ENCODE measurements at places on chromosomes 12 and 14.

- ATAC-seq = no peak
These were observed 2.1 kb upstream of the LGALS3 start for GRCh38 chr14:55126932-55127459.

DNA sequence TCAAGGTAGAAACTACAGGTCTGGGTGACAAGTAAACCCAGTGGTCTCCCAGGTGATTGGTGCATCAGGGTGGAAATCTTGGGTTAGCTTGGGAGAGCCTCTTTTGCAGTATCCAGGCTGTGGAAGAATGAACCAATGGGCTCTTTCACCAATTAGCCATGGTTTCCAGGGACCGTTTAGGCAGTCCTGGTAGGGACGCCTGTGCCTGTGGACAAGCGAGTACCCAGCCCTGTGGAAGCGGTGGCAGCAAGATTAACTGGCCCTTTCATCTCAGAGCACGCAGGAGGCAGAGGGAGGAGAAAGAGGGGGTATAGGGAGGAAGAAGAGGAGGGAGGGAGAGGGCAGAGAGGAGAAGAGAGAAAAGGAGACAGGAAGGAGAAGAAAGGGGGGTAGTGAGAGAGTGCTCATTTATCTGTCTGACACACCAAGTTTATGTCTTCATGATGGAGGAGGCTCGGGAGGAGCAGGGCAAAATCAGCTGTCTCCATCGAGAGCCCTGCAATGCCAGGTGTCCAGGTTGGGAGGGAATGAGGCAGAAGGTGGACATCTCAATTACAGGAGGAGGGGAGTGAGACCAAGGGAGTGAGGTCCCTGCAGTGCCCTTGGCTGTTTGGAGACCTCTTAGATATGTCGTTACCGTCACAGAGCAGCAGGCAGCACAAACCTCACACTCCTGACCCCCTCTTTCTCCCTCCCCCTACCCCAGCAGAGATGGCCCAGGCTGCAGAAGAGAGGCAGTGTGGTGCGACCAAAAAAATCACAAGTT, 4.6 kb upstream of the ZDHHC22 start:
- ATAC-seq = no peak

GRCh38 chr14:74904635-74905503, 18.2 kb downstream of the RPS6KL1 start:
- no peak for ATAC-seq

GRCh38 chr14:85811340-85811739, 281.4 kb downstream of the FLRT2 start:
- ATAC-seq = no peak

DNA sequence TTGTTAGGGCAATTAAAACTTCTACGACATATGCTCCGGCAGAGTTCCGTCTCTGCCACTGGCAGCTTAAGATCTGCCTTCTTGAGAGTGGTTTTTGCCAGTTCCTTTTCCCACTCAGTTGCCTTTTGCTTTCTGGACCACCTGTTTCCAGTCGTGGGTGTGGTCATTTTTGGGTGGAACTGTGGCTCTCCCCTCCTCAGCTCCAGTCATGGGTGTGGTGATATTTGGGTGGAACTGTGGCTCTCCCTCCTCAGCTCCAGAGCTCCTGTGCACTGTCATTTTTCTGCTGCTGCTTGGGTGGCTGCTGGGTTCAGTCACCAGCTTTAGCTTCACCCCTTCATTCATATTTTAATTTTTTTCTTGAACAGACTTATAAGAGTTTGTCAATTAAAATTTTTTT, 25.3 kb downstream of the WDR20 start:
- ATAC-seq = no peak

- no peak for ATAC-seq
These were observed 895.8 kb downstream of the RPS29 start for GRCh38 chr14:48690349-48690748.

GRCh38 chr14:81385886-81386285, 14.2 kb downstream of the STON2 start:
- ATAC-seq = no peak

DNA sequence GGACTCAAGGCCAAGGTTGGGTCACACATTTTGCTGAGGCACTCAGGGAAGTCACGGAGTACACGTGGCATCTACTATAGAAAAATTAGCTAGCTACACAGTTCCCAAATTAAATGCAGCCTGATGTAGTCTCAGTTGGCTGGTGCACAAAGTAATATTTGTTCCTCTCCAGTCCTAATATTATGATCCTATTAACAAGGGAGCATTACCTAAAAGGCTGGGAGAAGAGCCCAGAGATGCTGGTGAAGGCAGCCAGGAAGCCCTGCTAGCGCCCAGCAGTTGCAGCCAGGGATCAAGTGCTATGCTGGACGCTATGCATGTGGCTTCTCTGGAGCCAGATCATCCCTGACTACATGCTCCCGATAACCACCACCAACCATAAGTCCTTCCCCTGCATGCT, 88.0 kb upstream of the GSC start:
- ATAC-seq = no peak

- peak; percentile 66 for ATAC-seq
These were observed 979 bp downstream of the DDX54 start for GRCh38 chr12:113184098-113184899.

- ATAC-seq = no peak
These were observed 390.7 kb downstream of the C12orf75 start for GRCh38 chr12:105721051-105721825.

- ATAC-seq = no peak
These were observed 13.3 kb upstream of the C12orf75 start for GRCh38 chr12:105316931-105317852.

DNA sequence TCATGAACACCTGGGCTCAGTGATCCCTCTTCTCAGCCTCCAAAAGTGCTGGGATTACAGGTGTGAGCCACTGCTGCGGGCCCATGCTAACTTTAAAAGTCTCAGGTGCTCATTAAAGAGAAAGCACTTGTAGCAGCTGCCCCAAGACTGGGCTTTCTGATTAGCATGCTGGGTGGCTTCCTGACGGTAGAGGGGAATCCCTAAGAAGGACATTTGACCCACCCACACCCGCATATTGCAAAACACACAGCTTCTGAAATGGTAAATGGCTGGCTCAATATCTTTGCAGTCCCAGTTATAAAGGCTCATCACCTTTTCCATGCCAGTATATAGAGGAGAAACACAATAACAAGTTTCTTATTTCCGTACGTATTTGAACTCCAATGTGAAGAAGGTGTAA, 19.3 kb upstream of the BICD1 start:
- ATAC-seq = no peak

DNA sequence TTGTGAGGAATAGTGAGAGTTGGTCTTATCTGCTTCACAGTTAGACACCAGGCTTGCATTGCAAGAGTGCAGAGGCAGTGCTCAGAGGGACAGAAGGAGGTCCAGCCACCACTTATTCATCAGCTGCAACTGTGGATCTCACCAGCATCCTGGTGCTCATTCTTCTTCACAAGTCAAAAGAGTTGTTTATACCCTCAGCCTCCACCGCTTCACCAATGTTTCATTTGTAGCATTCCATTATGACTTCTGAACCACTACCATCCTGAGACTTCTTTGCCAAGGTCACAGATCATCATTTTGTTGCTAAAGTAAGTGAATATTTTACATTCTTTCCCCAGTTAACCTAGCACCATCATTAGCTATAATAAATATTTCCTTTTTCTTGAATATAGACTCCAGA, 230.5 kb upstream of the KITLG start:
- ATAC-seq = no peak

- ATAC-seq = no peak
These were observed 154.9 kb downstream of the C12orf75 start for GRCh38 chr12:105485321-105485910.

- ATAC-seq = no peak
These were observed 7.8 kb downstream of the ATN1 start for GRCh38 chr12:6935371-6936193.

DNA sequence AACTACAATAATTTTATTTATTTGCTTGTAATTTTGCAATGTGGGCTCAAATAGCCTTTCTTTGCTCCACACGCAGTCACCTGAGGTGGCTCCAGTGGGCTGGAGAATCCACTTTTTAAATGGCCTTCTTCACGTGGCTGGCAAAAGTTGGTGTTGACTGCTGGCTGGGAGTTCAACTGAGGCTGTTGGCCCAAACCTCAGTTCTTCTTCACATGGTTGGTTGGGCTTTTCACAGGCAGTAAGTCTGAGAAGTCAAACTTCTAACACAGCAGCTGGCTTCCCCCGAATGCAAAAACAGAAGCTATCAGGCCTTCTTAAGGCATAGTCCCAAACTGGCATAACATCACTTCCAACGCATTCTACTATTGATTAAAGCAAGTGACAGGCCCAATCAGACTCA, 2.1 kb upstream of the OXA1L start:
- no peak for ATAC-seq

DNA sequence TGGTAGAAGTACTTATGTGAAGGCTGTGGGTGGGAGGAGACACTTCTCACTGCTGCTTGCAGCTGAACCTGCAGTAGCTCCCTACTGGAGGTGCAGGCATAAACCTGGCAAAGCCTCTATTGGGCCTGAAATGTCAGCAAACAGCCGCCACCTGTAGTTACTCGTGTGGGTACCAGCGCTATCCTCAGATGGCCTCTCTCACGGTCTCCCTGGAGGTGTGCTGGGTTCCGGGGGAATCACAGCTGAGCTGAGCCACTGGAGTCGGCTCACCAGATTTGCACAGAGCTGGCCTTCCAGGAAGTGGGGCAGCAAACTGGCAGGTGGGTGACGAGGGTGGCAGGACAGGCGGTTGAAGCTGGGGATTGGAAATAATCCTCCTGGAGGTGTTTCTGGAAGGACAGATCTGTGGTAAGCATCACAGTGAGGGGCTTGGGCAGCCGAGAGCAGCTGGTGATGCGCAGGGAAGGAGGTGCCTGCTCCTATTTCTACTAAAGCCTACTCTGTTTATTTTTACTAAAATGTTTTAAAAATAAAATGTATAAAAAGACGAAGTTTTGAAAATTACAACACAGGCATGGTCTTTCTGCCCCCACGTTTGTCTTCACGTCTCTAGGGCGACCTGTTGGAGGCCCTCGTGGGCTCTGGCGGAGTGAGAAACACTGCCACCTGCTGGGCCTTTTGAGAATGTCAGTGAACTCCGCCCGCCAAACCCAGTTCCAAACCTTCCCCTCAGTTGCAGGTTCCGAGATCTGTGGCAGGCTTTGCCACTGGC, 67.8 kb upstream of the PLEKHG3 start:
- peak; percentile 81 for ATAC-seq

- ATAC-seq = peak; percentile 48
These were observed 624 bp downstream of the RIN3 start for GRCh38 chr14:92513966-92514843.

- ATAC-seq = no peak
These were observed 37.5 kb upstream of the MIS18BP1 start for GRCh38 chr14:45290547-45290946.

- ATAC-seq = no peak
These were observed 7.4 kb upstream of the GCH1 start for GRCh38 chr14:54909817-54910558.

- ATAC-seq = no peak
These were observed 24.6 kb downstream of the P2RX2 start for GRCh38 chr12:132642846-132643835.

DNA sequence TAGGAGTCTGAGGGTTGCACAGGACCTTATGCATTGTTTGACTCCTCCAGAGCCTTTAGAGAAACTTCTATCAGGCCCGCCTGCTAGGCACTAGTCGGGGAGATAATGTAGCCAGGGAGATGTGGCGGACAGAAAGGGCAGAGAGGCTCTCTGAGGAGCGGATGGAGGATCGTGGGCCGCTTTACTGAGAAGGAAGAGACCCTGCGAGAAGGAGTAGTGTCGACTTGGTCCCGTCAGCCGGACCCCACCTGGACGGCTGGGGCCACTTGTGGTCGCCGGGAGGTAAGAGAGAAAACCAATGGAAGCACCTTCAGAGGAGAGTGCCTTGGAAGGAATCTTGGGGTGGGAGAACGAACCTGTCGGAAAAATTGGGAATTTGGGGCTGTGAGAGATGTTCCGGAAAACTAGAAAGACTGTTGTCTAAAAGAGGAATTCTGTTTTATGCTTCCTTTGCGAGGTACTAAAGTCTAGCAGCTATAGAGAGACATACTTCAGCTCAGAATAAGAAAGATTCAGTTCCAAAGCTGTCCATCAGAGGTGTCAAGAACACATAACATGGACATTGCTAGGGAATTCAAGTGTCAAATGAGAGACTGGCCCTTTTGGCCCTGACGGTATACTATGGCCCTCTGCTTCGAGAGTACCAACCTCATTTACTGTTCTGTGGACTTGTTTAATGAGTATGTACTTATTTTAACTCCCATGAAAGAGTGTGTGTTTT, 660 bp upstream of the MCRS1 start:
- peak; percentile 11 for ATAC-seq

DNA sequence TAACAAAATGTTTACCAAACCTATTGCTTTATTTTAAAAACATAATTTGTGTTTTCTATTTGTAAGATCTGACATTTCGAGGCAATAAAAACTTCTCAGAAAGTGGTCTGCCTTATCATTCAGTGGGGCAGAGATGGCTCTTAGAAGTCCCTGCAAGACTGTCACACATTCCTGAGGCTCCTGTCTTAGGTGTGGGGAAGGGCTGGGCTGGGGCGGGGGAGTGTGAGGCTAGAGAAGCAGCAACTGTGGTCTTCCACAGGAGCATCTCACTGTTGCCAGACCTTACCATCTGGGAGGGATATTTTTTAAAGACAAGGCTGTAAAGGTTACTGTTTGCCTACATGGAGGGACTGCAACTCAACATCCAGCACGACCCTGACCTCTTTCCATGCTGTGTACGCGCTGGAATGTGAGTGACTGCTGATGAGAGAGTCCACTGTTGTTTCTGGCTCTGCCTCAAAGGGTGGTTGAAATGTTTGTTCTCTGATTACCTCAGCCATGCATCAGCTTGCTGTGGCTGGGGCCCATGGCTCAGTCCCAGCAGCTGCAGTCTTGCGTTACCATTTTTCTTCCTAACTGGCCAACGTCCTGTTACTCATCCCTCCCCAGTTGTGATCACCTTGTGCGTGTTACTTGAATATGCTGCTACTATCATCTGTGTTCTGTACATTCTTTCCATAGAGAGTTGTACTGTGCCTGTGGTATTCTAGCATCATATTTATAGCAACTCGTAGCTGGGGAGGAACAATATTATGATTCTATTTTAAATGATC, 12.4 kb downstream of the ERG28 start:
- ATAC-seq = no peak

- no peak for ATAC-seq
These were observed 28.8 kb upstream of the HIGD1C start for GRCh38 chr12:50923361-50924130.

GRCh38 chr14:59247801-59248584, 59.5 kb downstream of the DAAM1 start:
- no peak for ATAC-seq

DNA sequence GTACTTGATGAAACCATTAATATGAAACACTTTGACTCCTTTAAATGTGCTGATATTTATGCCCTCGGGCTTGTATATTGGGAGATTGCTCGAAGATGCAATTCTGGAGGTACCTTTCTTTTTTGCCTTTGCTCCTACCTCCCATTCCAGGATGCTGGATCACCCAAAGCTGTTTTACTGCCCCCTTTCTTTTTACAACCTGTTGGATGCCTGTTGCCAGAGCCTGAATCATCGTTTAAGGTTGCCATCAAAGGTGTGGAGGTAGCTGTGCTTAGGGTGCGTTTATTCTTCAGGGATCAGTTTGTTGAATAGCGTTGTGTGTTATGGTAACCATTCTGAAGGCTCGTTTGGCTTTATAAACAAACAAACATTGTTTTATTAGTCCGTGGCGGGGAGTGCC, 19.9 kb upstream of the TAMALIN start:
- no peak for ATAC-seq

Measured in activated CD4-positive, CD25-positive, alpha-beta regulatory T cell treated with anti-CD3 and anti-CD28 coated beads, Interleukin-2, amount 50 U/mL, for 24 hours (primary cell).